Activated CD8-positive, alpha-beta memory T cell treated with anti-CD3 and anti-CD28 coated beads, Interleukin-2, amount 10 ng/mL, durations not matched to agents 7 days and 5 days (primary cell): ENCODE measurements at places on chromosomes 5 and 9. TPM values are rescaled to one million over a fixed set of nuclear protein-coding genes. Genes with fewer than 3 reads are reported as not detected.

PTGES gene
- total RNA-seq = not detected

DNA sequence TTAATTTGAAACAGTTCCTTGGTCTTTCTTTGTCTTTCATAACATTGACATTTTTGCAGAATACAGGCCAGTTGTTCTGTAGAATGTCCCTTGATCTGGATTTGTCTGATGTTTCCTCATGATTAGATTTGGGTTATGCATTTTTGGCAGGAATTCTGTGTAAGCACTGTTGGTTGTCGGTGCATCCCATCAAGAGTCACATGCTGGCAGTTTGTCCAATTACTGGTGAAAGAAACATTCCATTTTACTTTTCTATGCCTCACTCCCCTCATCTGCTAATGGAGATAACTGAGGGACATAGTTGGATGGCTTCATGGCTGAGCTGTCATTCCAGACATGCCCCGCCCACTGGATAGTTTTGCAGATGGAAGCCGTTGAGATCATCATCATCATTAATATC lies 7.6 kb upstream of the ZNF618 start:
- DNase-seq = no peak

DPM2 gene
- total RNA-seq = 53.5 TPM

DNA sequence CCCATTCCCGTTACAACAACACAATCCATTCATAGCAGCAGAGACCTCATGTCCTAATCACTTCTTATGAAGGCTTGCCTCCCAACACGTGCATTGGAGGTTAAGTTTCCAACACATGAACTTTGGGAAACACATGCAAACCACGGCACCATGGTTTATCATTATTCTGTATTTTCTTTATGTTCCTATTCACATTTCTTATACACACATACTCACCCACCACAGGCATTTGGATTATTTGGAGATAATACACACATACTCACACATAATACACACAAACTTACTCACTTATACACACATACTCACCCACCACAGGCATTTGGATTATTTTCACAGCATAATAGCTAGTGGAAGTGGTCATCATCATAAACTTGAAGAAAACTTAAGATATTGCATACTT lies 75.6 kb downstream of the C7 start:
- no peak for DNase-seq

AK8 gene
- total RNA-seq = not detected

DNA sequence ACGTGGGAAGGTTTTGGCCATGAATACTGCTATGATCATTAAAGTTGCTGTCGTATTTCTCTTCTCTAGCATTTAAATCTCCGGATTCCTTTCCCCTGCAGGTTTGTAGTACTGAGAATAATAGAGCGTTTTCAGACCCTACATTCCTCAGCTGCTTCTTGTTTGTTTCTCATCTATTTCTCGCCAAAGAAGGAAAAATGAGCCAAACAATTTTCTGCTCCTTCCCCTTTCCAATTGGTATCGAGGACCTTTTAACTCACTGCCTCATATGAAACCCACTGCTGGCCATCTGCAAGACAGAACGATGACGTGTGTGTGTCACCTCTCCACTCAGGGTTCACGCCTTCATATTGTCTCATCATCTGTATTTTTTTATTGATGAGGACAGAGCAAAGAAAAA lies 689.4 kb upstream of the WWC1 start:
- no peak for DNase-seq

DNA sequence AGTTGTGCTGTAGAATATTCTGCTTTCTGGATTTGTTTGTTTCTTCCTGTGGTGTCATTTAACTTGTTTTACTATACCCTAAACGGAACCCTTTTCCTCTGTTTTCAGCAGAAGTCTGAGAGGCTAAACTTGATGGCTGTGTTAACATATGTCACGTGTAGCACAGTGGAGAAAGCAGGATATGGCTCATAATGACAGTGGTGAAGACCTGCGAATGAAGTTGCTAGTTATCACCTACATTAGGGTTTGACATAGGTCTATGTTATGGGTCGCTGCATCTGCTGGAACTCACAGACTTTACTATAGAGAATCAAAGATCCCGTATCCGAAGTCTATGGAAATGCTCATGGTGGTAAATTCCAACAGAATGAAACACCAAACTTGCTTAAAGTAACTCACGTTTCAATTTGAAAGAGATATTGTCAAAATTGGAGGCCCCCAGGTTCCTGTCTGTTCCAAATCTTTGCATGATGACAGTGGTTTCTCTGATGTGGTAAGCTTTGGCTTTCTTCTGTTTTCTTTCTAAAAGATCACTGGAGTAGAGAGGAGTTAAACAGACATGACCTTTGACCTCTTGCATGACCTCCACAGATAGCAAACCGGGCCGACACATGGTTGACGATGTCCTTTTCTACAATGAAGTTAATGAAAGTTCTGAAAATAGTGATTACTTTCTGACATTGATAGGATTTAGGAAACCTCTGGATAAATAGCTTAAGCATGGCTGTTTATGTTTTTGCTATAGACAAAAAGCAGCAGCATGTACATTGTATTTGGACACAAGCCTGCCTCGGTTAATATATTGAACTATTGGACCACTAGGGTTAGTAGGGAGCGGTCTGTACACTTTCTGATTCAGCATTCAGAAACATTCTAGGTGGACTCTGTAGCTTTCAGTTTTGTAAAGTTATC lies 3.1 kb upstream of the CATSPER3 start:
- DNase-seq = no peak

GRCh38 chr5:89036166-89036565 lies 153.2 kb upstream of the MEF2C start:
- DNase-seq = no peak

GARIN3 gene
- total RNA-seq = 0.09 TPM

DNA sequence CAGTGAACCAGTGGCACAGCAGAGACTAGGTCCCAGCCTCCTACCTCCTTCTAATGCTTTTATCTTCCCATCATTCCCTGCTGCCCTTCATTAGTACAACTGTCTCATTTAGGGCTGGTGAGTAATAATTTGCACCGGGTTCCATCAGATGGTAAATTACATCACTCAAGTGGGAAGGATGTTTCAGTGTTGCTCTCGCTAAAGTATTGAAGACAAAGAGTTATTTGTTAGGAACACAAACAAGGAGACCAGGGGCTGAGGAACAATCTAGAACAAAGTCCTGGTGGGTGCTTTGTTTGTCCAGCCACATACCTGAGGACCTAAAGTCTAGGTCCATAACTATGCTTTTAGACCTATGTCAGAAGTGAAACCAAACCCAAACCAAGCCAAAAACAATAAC lies 52.4 kb downstream of the SEC61B start:
- no peak for DNase-seq

RAB3C gene
- not detected for total RNA-seq

- DNase-seq = peak; percentile 56
Observed at GRCh38 chr9:130835441-130836298, 616 bp downstream of the ABL1 start.

GRCh38 chr5:102138243-102138653 lies 157.8 kb downstream of the SLCO4C1 start:
- no peak for DNase-seq

NUTM2G gene
- total RNA-seq = not detected

DNA sequence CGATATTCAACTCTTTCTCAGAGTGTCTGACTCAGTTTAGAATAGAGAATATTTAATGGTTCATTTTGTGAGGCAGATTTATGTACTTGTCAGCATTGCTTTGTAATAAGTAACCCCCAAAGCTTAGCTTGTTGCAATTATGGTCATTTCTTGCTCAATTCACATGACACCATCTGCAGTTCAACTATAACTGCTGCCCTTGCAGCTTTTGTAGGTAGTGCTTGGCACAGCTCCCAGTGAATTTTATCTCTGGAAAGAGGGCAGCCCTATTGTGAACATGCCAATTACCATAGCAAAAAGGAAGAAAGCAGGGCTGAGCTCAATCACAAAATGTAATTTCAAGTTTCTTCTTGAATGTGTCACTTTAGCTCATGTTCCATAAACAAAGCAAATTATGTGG lies 1587.7 kb upstream of the ACO1 start:
- DNase-seq = no peak

HAVCR2 gene
- 108 TPM for total RNA-seq

TMED7 gene
- 41.8 TPM for total RNA-seq

GRCh38 chr5:109571785-109572184 lies 117.9 kb upstream of the MAN2A1 start:
- DNase-seq = no peak

CLIC3 gene
- 3.8 TPM for total RNA-seq

GRCh38 chr5:139014726-139015125 lies 139.6 kb upstream of the LRRTM2 start:
- DNase-seq = no peak

TRIM7 gene
- 1.6 TPM for total RNA-seq

- no peak for DNase-seq
Observed at GRCh38 chr9:84775056-84775643, 105.6 kb downstream of the NTRK2 start.

DNA sequence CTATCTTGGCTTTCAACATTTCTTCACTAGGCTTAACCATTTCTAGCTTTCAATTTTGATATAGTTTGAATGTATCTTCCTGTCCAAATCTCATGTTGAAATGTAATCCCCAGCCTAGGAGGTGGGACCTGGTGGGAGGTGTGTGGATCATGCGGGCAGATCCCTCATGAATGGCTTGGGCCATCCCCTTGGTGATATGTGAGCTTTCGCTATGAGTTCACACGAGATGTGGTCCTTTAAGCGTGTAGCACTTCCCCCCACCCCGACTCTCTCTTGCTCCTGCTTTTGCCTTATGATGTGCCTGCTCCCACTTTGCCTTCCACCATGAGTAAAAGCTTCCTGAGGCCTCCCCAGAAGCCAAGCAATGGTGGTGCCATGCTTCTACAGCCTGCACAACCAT lies 40.6 kb downstream of the PHAX start:
- no peak for DNase-seq

- no peak for DNase-seq
Observed at GRCh38 chr5:7706256-7706655, 144.7 kb downstream of the CFAP90 start.

GRCh38 chr9:17063535-17064135 lies 71.2 kb upstream of the CNTLN start:
- DNase-seq = no peak

GRCh38 chr9:131923766-131924165 lies 155.9 kb downstream of the MED27 start:
- DNase-seq = no peak

DNA sequence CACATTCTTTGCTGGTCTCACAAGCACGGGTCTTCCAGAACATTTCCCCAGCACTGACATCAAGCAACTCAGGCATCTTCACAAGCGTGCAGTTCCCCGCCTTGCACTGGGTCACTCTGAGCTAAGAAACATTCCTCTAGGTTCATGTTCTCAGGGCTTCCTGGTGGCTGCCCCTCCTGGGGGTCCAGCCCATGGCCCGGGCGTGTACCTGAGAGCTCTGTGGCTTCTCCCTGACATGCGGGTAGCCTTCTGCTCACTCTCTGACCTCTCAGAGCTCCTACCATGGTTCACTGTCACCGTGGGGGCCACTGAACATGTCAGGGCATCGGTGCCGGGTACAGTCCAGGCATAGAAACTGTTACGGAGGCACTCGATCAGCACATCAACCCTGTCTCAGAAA lies 87.5 kb downstream of the OLFM1 start:
- DNase-seq = no peak

ABO gene
- total RNA-seq = not detected

MAMDC2 gene
- 0.12 TPM for total RNA-seq

GRCh38 chr5:12566441-12566840 lies 662.2 kb upstream of the CTNND2 start:
- no peak for DNase-seq

SAPCD2 gene
- 31.9 TPM for total RNA-seq
